ENCODE measurements at places on chromosomes 6 and 20. TPM values are rescaled to one million over a fixed set of nuclear protein-coding genes. Genes with fewer than 3 reads are reported as not detected.

PSORS1C2 gene
- not detected for total RNA-seq

HLA-F gene
- 312 TPM for total RNA-seq

GPX5 gene
- not detected for total RNA-seq

EFCAB8 gene
- 0.18 TPM for total RNA-seq

ATP9A gene
- 0.10 TPM for total RNA-seq

GJA10 gene
- total RNA-seq = 0.25 TPM

ARMC12 gene
- 1.3 TPM for total RNA-seq

PHACTR3 gene
- total RNA-seq = not detected

FAM209B gene
- total RNA-seq = 1.3 TPM

All from activated naive CD4-positive, alpha-beta T cell treated with anti-CD3 and anti-CD28 coated beads, Interleukin-2, amount 10 ng/mL, durations not matched to agents 5 hours and 36 hours (primary cell).